Cortex of kidney (tissue), 1 donor: ENCODE measurements at places on chromosomes 7 and 10.

DNA sequence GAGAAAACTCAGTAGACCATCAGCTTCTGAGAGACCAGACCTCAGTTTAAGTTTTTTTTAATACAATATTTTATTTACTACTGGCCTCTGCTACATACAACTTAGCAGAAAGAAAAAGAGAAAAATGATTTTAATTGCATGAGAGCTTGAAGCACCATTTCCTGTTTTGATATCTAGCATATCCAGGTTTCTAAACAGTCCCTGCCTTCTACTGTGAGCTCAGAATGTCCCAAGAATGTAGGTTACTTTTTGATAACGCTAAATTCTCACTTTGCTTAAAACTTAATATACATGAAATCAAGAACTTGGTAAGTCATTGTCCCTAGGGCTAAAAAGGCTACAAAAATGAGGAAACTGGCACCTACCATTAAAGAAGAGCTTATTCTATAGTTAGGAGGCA lies 7.0 kb downstream of the TMEM243 start:
- no peak for DNase-seq

DNA sequence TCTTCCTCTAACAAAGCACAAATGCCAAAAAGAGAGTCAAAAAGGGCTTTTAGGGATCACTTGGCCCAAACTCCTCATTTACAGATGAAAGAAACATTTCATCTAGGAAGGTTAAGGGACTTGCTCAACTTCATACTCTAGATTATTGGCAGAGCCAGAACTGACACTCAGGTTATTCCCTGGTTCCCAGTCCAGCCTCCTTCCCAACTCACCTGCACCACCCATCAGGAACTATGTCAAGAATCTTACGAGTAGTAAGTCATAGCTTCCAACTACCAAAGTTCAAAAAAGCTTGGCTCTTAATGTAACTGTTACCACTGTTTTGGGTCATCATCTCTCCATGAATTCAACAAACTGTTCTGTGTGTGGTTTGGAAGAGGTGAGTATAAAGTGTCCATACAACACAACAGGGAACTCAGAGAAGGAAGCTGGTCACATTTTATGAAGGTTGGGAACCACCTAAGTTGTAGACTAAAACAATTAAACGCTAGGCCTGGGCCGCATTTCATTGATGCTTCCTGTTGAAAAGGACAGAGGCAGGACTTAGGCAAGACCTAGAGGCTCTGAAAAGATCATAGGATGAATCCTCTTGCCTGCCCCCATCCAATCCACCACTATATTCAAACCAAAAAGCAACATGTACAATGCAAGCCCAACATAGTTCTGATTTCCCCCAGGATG lies 9.1 kb downstream of the PIK3AP1 start:
- DNase-seq = no peak

DNA sequence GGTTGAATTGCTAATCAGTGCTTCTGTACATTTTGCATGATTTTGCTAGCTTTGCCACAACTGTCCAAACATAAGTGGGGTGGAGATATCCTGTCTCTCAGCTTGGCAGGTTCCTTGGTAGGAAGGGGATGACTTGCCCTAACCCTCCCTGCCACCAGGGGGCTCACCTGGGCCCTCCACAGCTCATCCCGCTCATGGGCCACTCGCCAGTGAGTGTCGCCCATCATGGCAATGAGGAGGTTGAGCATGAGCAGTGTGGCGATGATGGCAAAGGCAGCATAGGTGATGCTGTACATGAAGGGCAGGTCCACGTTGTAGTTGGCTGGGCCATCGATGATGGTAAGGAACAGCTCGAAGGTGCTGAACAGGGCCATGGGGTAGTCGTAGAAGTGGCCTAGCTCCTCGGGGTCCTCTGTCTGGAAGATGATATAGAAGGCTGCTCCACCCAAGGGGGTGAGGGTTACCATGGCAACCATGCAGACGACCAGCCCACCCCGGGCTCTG lies 12.2 kb downstream of the TRPV6 start:
- no peak for DNase-seq

GRCh38 chr7:129843365-129843898 lies 109.3 kb downstream of the UBE2H start:
- DNase-seq = no peak

GRCh38 chr7:105831824-105832535 lies 44.4 kb downstream of the ATXN7L1 start:
- no peak for DNase-seq

DNA sequence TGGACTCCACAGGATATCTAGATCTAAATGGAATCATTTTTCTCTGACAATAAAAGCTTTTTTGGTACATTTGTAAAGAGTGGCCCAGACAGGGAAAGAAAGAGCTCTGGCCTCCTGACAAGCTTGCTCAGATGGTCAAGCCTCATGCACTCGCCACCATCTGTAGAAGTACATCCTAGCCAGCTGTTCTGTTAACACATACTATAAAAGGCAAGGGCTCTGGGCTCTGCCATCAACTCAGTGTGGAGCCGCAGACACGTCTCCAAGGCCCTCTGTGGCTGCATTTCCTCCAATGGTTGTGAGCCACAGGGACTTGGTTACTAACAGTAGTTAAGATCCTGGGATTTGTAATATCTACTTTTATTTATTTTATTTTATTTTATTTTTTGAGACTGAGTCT lies 70.8 kb upstream of the KDM7A start:
- no peak for DNase-seq

GRCh38 chr10:117005527-117006055 lies 604 bp upstream of the SHTN1 start:
- no peak for DNase-seq

DNA sequence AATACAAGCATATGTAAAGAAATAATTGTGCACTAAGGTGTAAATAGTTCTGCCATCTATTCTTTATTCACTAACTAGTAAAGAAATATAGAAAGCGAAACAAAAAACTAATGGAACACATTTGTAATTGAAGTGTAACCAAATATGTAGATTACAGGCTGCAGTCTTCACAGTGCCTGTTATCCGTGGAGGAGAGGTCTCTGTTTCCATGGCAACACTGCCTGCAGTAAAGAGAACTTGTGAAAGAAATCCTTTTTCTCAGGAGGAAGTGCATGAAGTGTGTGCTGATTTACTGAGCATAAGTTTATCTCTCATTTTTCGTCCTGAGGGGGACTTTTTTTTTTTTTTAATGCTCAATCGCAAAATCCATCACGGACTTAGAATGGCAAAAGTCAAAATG lies 102.5 kb downstream of the APBB1IP start:
- DNase-seq = no peak

- DNase-seq = no peak
Observed at GRCh38 chr10:125721035-125721434, 1.5 kb downstream of the EDRF1 start.

GRCh38 chr7:137625197-137625596 lies 221.6 kb downstream of the DGKI start:
- DNase-seq = no peak

GRCh38 chr10:87547734-87548311 lies 43.1 kb downstream of the MINPP1 start:
- DNase-seq = no peak

DNA sequence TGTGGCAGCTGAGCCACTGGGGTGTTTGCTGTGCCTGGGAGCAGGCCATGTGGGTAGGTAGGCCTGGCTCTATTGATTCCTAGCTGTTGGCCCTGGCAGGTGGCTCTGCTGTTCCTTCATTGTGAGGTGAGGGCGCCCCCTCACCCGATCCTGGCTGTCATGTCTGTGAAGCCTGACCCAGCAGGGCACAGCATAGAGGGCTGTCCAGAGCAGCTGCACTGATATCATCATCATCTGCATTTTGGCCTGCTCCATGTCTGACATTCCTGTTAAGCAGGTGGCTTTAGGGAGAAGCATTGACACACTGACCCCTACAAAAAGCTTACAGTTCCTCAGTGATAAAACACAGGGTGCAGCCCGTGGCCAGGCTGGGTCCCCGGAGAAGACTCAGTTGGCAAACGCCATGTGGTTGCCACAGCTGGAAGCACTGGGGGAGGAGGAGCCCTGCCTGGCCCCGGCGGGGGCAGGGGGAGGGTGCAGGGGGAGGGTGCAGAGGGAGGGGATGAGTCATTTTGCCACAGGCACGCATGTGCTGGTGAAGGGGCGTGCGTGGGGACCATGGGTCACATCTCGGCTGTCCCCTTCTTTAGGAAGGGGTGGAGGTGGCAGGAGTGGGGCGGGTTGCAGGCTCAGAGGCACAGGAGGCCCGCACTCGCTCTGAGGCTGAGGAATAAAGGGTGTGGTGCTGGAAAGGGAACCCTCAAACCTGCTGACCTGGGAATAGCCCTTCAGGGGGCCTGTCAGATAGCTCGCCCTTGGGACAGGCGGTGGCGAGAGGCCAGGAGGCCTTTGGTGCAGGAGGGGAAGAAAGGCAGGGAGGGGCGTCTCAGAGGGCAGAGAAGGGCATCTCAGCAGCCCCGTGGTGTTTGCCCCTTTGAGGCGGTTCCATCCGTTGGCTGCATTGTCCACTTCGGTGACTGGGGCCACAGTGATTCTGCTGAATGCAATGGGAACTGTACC lies 31.6 kb downstream of the IKZF1 start:
- no peak for DNase-seq

- no peak for DNase-seq
Observed at GRCh38 chr10:7515439-7515838, 104.6 kb upstream of the SFMBT2 start.

- DNase-seq = no peak
Observed at GRCh38 chr10:32160864-32161263, 104.6 kb upstream of the KIF5B start.

- DNase-seq = no peak
Observed at GRCh38 chr7:106916679-106917078, 51.6 kb downstream of the PIK3CG start.

DNA sequence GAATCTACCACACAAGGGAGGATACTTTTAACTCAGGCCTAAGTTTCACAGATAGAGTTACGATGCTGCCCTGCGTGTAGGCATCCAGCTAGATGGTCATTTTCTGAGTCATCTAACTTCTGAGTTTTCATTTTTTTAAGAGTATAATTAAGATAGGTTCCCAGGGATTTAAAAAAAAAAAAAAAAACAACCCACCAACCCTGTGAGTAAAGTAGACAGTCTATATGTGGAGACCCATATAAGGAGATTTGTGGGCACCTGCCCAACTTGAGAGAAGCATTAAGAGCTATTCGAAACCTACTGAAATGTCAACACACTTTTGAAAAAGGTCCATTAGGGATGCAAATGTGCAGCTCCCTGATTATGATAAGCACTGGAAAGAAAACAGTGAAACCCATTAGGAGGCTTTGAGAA lies 257.3 kb downstream of the TRIL start:
- no peak for DNase-seq

GRCh38 chr7:54546081-54546985 lies 4.2 kb downstream of the VSTM2A start:
- no peak for DNase-seq

DNA sequence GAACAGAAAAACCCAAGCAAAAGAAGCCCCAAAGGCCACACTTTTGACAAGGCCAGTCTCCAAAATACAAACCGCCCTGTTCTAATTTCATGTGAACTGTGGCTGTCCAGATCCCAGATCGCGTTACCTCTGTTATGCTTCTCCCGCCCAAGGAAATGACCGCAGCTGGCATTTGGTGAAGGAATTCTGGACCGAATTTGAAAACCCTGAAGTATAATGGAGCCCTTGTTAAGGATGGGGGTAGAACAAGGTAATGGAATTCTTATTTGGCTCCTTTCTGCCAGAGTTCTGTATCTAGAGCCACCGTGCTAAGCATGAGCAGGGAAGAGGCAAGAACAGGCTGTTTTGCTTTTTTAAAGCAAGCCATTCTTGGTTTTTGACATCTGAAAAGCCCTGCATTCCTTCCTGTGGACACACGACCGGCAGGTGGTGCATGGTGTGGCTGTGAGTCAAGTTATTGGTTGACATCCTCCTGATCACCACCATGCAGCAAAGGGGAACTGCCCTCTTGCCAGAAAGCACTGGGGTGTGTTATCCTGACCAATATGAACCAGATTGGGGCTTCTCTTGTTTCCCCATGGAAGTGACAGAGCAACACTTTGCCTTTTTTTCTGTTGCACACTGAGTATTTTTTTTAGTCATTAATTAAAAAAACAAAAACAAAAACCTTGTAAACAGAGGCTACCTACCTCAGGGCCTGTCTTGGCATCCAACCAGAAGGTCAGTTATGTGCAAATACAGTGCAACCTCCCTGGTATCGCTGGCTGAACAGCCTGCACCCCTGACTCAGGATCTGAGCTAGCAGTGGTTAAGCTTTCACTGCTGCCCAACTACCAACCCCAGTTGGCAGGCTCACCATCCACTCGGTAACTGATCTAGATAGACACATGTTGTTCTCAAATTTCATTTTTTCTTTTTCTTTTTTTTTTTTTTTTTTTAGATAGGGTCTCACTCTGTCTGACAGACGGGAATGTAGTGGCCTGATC lies 14.2 kb downstream of the UCMA start:
- DNase-seq = no peak

DNA sequence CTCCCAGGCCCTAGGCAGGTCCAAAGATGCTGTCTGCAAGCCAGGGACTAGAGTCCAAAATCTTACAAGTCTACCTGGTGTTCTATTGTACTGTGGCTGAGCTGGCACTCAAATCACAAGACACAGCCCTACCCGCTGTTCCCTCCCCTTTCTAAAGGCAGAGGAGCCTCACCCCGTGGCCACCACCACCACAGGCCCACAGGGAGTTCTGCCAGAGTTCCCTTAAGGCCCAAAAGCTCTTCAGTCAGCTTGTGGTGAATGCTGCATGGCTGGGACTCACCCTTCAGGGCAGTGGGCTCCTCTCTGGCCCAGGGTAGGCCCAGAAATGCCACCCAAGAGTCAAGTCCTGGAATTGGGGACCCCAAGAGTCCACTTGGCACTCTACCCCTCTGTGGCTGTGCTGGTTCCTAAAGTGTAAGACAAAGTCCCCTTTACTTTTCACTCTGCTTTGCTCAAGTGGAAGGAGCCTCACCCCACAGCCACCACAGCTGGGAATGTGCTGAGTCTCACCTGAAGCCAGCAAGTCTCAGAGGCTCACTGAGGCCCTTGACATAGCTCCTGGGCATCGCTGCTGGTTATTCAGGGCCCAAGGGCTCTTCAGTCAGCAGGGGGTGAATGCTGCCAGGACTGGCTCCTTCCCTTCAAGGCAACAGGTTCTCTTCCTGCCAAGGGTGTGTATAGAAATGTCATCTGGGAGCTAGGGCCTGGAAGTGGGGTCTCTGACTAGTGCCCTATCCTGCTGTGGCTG lies 48.8 kb upstream of the PSAP start:
- no peak for DNase-seq

- DNase-seq = no peak
Observed at GRCh38 chr7:38565289-38565688, 65.9 kb downstream of the AMPH start.
